ENCODE measurements at places on chromosomes 7 and 10.

DNA sequence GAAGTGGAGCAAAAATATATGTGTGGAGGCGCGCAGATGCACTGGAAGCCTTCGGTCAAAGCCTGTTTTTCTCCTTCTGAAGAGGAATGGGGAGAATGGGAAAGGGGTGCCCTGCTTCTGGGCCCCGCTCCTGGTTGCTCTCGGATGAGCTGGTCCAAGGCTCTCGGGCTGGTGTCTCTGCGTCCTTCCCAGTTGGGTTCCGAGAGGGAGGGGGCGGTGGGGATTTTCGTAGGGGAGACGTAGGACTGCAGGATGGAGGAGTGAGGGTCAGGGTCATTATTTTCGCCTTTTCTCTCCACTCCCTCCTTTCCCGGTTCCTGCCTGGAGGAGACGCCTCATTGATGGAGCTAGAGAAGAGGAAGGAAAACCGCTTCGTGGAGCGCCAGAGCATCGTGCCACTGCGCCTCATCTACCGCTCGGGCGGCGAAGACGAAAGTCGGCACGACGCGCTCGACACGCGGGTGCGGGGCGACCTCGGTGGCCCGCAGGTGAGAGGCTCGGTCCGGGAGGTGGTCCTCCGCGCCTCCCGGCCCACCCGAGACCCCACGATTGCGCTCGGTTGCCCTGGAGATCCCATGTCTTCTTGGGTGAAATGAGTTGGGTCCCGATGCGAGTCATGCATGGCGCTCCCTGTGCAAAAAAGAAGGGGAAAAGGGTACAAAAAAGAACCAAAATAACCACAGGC lies 790 bp downstream of the ADAM22 start:
- DNase-seq, result peak; percentile 20

DNA sequence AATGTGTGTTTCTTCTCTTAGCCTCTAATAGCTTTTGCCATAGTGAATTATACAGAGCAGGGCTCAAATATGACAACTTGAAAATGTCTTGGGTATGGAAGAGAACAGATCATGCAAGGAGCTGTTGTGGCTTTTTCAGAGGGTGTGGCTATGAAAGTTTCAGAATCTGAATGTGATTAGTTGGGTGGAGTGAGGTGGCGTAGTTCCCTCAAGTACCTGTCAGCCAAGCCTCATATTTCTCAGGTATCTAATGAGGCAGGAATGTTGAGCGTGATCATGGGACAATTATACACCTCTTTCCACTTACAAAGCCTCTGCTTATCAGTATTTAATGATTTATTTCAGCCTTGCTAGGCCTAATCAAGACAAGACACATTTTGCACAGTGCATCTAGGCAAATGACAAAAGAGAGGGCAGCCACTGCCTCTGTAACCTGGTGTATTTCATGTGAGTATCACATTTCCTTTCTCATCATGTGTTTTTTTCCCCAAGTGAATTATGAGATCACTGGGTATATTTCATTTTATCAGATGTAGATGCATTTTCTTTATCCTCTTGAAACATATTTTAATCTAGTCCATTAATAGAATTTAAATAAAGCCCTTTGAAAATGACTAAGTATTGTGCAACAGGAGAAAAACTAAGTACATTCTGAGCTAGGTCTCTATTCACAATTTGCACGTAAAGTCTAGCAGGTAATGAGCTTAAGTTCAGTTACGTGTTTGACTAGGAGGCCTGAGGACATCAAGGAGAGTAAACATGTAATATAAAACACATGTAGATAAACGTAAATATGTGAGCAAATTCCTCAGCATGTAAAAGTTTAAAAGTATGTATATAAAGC lies 644.4 kb upstream of the IGFBP3 start:
- DNase-seq, result no peak

DNA sequence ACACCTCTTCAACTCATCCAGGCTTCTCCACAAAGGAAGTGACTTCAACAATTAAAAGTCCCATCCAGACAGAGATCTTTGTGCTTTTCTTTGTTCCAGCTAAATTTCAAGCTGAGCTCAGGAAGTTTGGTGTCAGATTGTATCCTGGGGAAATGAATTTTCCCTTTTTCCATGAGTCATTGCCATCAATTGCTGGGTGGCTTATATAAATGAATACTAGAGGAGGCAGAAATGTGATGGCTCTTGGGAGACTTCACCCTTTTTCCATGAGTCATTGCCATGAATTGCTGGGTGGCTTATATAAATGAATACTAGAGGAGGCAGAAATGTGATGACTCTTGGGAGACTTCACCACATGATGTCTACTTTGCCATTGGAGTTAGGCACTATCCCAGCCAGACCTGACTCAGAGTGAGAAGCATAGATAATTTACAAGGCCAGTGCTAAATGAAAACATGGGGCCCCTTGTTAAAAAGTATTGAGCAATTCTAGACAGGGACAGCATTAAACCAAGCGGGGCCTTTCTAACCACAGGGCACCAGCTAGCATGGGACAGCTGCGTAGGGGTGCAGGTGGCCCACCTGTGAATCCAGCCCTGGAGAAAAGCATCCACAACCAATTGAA lies 339.2 kb upstream of the PODXL start:
- no peak for DNase-seq

DNA sequence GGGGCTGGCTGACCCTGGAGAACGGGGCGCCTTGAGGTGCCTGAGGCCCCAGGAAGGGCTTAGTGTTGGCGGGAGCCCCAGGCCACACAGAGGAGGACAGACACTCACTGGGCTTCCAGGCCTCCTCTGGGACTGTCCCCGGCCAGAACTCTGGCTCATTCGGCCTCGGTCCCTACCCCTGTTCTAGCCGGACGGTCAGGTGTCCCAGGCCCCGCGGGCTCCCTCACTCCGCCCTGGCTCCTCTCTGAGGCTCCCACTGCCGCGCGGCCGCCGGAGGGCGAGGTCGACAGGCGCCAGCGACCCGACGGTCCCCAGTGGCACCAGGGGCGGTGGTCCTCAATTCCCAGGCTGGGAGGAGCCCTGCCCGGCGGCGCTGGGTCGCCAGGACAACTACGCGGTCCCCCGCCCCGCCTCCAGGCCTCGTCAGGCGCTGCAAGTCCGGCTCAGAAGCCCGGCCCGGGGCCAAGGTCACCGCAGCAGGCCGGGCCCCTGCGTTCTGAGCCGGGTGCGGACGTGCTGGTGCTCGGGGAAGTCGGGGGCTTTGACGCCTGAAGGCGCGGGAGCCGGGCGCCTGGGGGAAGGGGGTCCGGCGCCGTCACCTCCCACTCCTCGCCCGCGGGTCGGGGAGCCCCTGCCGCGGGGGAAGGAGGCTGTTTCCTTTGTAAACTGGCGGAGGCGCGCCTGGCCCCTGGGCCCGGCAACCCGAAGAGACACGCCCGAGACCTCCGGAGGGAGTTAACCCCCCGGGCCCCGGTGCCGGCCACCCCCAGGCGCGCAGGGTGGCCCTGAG lies 1.1 kb upstream of the PWWP2B start:
- DNase-seq, result no peak

DNA sequence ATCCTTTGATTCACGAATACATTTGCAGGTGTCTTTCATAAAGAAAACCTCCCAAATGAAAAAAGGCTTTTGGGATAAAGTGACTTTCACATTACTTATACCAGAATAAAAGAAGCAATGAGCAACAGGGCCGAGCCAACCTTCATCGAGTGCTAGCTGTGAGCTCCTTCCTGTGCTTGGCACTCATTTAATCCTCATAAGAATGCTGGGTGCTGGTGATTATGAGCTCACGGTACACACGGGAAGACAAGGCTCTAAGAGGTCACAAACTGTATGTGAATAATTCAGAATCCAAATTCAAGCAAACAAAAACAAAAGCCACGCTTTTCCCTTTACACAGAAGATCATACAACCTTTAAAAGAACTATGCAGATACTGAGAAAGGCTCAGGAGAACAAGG lies 156.2 kb downstream of the COBL start:
- DNase-seq, result no peak

GRCh38 chr7:22662556-22663356 lies 64.2 kb upstream of the IL6 start:
- no peak for DNase-seq

DNA sequence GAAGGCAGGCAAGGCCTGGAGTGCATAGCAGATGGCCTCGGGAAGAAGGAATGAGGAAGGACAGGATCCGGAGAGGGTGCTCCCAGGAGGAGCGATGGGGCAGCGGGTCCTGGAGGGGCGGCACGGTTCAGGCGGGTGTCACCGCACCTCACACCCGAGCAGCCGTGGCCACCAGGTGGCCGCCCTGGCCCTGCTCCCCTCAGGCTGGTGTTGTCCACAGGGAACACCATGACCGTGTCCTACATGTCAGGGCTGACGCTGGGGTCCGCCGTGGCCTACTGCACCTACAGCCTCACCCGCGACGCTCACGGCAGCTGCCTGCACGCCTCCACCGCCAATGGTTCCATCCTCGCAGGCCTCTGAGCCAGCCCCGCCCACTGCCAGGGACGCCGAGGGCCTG lies 19.8 kb downstream of the SLC29A4 start:
- no peak for DNase-seq

DNA sequence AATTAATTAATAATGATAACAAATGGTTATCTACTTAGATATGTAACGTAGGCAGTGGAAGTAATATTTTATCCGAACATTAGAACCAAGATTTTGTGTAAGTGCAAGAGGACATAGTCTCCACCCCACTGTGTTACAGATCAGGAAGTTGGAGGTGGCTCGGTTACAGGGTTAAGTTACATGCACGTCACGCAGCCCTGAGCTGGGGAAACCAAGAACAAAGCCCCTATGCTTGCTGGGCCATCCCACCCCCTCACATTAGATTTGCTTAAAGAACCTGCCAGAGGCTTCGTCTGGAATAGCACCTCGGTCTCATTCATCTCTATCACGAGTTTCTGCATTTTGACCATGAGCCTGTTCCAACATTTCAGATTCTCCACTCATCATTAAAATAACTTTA lies 214.1 kb downstream of the ADARB2 start:
- no peak for DNase-seq

DNA sequence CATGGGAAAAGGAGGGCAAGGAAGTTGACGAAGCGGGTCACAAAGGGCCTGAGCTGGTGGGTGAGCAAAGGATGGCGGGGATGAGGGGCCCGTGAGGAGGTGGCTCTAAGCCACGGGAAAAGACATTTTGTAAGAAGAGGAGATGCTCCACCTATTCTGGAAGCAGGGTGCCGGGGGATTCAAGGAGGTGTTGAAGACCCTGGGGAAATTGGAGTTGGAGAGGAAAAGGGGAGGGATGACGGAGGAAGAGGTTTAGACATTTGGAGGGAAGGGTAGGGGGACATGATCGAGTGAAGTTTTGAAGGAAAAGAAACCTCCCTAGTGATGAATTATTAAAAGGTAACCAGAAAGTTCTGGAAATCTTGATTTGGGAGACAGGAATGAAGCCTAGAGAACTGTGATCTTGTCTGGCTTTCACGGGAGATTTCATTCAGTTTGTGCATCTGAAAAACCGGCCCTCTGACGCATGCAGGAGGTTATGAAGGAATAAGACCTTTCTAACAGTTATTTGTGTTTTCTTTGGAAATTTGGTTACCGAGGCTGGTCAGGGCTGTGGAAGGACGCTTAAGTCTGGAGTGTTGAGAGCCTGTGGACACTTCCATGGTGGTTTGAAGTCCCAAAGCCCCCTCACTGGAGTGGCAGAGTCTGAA lies 1.4 kb downstream of the SMO start:
- no peak for DNase-seq

DNA sequence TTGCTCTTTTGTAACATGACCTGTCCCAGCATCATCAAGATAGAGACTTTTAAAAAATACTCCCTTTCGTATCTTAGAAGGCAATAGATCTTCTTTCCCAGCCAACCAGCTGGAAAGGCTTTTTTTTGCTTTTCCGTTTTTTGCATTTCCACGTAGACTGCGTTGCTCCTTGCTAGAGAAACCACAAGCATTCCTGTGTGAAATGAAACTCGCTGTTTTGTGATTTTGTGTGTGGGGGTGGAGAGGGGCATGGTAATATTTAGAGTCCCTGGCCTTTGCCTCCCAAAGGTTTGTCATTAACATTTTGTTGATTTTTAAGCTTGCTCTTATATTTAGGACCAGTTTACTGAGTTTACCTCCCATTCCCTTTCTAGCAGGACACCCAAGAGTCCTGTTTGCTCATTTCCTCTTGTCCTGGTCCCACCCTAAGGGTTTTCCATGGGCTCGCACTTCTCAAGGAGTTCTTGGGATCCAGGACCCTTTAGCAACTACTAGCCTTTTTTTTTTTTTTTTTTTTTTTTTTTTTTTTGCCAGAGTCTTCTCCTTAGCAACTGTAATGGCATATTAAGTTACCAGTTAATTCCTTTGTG lies 243.6 kb downstream of the BICC1 start:
- no peak for DNase-seq

GRCh38 chr10:89795840-89796239 lies 94.5 kb downstream of the KIF20B start:
- DNase-seq, result no peak

DNA sequence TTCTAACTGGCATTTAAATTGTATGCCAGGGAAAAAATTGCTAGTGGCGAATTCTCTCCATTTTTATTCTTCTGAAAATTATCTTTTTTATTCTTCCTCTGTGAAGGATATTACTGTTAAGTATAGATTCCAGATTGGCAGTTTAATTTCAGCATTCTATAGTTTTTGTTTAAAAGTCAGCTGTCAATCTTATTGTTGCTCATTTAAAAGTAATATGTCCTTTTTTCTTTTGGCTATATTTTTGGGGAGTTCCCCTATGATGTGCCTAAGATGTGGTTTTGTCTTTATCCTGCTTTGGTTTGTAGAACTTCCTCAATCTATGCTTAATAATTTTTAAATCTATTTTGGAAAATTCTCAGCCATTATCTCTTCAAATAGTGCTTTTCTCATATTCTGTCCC lies 135.9 kb downstream of the ARHGAP12 start:
- DNase-seq, result no peak

DNA sequence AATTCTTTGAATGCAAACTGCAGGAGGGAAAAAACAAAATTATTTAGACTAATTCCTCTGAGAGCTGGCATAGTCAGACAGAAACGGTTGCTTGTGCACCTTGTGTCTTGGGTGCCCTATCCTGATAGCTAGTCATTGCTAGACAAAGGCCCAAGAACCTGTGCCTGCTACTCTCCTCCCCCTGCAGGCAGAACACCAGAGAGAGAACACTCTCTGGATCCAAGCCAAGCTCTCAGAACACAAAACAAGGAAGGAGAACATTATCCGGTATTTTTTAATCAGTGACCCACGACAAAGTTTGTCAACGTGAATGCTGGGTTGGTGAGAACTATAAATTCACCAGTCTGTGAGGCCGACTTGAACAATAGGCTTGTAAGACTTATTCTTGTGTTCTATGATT lies 18.8 kb upstream of the PPP1R9A start:
- no peak for DNase-seq

- DNase-seq, result peak; percentile 68
Observed at GRCh38 chr10:43407148-43407575, 1.8 kb downstream of the HNRNPF start.
